ENCODE measurements at places on chromosomes 13 and 19.

- no peak for DNase-seq
Observed at GRCh38 chr19:21323000-21323399, 6.2 kb downstream of the ZNF708 start.

GRCh38 chr19:55688422-55689218 lies 13.6 kb downstream of the EPN1 start:
- no peak for DNase-seq

GRCh38 chr13:36965767-36966166 lies 33.4 kb downstream of the ALG5 start:
- peak; percentile 78 for DNase-seq

- peak; percentile 86 for DNase-seq
Observed at GRCh38 chr19:16446724-16447368, 24.9 kb downstream of the EPS15L1 start.

GRCh38 chr13:93539914-93540313 lies 313.3 kb downstream of the GPC6 start:
- DNase-seq, result no peak

- peak; percentile 59 for DNase-seq
Observed at GRCh38 chr19:34345947-34346351, 19.0 kb upstream of the GPI start.

- DNase-seq, result peak; percentile 73
Observed at GRCh38 chr13:77300176-77301037, 26.5 kb downstream of the MYCBP2 start.

- DNase-seq, result peak; percentile 83
Observed at GRCh38 chr13:31765138-31765785, 25.9 kb downstream of the RXFP2 start.

DNA sequence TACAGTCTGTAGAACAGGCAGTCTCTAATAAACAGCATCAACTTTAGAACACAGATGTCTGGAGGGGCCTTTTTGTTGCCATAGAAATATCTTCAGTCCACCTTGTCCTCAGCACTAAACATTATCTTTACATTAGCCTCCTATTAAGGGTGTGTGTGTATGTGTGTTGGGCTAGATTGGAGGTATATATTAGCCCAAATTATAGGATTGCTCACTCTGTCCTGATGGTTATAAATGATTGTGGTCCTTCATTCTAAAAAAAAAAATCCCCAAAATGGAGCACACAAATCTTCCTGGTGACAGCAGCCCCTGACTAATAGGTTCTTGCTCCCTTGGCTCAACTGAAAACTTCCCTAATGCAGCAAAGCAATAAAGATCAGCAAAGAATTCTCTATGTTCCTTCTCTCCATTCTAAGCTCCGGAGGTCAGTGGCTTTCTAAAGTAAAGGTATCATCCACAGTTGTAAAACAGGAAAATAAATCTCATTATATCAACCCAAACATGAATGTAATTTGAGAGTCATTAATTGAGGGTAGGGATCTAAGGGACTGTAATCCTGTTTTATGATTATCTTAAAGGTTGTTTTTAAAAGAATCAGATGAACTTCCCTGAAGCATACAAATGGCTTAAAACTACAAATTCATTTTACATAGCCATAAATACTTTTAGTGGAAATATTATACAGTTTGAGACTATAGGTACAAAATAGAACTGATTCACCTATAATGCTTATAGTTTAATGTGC lies 232.7 kb downstream of the KLF12 start:
- no peak for DNase-seq

DNA sequence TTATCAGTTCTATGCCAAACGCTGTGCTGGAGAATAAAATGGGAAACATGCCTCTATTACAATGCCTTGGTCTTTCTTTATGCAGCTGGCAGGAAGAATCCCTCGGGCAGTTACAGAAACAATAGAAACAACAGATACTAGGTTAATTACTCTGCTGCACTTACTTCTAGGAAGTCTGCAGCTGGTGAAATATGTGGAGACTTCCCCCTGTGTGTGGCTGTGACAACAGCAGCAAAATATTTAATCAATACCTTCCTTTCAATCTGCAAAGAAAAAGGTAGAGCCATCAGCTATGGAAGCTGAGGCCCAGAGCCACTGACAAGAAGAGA lies 9.9 kb downstream of the STOML3 start:
- DNase-seq, result no peak

DNA sequence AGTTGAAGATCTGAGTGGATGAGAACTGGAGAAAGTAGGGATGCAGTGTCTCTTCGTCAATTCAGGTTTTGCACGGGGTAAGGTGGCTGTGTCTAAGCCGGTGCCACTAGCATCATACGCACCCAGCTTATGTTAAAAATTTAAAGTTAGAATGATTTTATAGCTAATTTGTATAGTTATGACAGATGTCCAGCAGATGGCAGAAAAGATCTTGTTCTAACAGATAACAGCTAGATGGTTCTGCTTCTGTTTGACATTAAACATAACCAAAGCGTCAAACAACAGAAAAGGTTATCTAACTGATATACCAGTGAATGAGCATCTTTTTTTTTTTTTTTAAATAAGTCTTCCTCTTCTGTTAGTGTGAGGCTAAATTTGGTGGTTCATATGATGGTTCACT lies 18.8 kb upstream of the EDDM13 start:
- peak; percentile 66 for DNase-seq

GRCh38 chr19:3459089-3459881 lies 21.0 kb downstream of the SMIM24 start:
- peak; percentile 90 for DNase-seq

DNA sequence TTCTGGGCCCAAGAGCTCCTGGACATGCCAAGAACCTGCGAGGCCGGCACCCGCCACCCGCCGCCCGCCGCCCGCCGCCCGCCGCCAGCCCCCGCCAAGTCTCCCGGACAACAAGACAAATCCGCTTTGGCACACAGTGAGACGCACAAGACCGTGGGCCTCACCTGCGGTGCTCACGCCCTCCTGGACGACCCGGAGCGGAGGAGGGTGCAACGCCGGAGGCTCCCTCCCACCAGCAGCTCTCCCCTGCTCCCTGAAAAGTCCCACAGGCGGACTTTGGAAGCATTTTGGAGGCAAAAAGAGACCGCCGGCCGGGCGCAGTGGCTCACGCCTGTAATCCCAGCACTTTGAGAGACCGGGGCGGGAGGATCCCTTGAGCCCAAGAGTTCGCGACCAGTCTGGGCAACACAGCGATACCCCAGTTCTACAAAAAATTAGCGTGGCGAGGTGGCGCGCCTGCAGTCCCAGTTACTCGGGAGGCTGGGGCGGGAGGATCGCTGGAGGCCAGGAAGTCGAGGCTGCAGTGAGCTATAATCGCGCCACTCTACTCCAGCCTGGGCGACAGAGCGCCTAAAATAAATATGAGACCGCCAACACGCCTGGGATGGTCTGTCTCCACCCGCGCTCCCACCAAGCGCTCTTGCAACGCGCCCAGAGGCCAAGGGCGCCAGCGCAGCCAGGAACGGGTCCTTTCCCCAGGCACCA lies 783 bp downstream of the RHPN2 start:
- no peak for DNase-seq

GRCh38 chr13:110403315-110403714 lies 96.2 kb downstream of the COL4A2 start:
- DNase-seq, result peak; percentile 55

GRCh38 chr19:17055636-17056035 lies 19.6 kb downstream of the HAUS8 start:
- no peak for DNase-seq

DNA sequence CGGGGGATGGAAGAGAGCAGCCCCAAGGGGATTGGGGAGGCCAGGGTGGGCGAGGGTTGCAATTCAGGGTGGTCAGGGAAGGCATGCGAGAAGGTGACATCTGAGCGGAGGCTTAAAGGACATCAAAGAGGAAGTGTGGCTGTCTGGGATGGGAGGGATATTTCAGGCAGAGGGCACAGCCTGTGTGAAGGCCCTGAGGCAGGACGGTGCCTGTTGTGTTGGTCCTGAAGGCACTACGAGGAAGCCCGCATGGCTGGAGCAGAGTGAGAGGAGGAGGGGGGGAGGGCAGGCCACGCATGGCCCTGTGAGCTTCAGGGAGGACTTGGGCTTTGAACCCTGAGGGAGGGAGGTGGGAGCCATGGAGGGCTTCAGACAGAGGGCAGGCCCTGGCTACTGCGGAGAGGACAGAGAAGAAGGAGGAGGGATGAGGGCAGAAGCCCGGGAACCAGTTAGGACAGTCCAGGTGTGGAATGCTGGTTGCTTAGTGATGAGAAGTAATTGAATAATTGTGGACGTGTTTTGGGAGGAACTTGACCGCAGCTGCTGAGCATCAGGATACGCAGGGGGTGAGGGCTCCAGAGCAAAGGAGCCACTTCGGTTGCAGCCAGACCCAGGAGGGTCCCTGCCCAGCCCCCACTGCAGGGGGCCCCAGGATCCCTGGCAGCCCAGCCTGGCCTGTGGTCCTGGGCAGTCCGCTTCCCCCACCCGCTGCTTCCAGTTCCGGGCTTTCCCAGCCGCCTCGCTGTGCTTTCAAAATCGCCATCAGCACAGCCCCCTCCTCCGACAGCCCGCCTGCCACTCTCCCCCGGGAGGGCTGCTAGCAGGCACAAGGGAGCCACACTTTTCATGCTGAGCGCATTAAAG lies 6.2 kb downstream of the TLE6 start:
- DNase-seq, result no peak

DNA sequence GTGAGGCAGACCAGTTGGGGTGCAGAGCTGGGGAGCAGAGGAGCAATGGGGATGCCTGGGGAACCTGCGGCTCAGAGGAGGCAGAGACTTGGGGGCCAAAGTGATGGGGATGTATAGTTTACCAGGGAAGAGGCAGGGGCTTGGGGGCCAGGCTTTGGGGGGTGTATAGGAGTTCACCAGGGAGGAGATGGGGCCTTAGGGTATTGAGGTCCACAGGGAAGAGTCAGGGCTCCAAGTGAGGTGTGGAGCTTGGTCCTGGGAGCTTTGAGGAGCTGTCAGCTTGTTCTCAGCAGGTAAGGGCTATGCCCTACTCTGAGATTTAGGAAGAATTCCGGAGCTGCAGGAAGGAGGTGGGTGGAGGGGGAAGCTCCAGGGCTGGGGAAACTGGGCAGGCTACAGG lies 10.8 kb downstream of the TNFAIP8L1 start:
- no peak for DNase-seq

DNA sequence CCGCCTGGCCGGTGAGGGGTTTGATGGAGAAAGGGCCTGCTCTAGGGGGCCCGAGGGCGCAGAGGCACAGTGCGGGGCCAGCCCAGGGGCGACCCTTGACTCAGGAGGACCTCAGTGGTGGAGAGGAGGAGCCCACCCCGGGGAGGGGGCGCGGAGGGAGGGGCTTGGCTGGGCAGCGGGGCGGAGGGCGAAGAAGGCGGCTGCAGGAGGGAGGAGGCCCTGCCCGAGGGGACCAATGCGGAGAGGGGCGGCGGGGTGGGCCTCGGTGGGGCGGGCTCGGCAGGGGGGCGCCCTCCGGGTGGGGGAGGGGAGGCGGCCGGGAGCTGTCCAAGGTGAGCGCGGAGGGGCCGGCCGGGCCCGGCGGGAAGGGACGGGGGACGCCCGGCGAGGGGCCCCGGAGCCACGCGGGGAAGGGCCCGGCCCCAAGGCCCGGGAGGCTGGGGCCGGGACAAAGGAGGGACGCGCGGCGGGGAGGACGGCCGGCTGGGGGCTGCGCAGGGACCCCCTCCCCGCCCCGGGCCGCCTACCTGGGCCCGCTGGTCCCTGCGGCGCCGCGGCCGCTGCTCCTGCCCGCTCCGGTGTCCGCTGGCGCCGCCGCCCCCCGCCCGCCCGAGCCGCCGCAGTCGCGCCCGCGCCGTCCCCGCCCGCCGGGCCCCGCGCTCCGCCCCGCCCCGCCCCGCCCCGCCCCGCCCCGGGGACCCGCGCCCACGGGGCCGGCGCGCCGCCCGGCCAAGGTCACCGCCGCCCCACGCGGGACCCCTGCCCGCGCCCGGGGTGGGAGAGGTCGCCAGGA lies at the start of gene DIRAS1:
TSS of gene DIRAS1 (minus strand) at position 596 of the 793 bp plus-strand sequence. CDS start 3,566 bp downstream, outside the sequence.
- no peak for DNase-seq

DNA sequence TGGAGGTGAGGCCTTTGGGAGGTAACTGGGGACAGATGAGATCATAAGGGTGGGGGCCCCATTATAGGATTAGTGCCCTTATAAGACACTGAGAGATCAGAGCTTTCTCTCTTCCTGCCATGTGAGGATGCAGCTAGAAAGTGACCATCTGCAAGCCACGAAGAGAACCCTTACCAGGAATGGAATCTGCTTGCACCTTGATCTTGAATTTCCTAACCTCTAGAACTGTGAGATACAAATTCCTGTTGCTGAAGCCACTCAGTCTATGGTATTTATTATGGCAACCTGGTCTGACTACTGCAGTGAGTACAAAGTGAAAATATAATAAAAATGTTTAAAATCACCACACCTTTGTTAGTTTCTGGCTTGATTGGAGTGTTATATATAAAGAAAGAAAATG lies 388.0 kb downstream of the LMO7 start:
- no peak for DNase-seq

- DNase-seq, result no peak
Observed at GRCh38 chr13:29448174-29448573, 147.3 kb downstream of the SLC7A1 start.

- no peak for DNase-seq
Observed at GRCh38 chr19:21028969-21029268, 8.5 kb downstream of the ZNF430 start.

DNA sequence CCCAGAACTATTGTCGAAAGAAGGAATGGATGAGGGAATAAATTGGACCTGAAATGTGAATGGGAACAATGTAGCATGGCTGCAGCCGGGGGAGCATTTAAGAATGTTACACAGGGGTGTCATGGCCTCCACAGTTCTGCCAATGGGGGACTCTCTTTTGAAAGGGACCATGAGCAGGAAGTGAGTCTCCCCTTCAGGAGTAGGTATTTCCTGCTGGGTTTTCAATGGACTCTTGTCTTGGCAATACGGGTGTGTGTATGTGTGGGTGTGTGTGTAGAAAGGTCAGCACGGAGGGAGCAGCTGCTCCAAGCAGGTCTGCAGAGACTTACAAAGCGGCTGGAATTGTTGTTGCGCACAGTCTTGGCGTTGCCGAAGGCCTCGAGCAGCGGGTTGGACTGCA lies 24.4 kb downstream of the MYO1F start:
- peak; percentile 28 for DNase-seq

- DNase-seq, result no peak
Observed at GRCh38 chr13:75762076-75762937, 126.2 kb downstream of the LMO7 start.

DNA sequence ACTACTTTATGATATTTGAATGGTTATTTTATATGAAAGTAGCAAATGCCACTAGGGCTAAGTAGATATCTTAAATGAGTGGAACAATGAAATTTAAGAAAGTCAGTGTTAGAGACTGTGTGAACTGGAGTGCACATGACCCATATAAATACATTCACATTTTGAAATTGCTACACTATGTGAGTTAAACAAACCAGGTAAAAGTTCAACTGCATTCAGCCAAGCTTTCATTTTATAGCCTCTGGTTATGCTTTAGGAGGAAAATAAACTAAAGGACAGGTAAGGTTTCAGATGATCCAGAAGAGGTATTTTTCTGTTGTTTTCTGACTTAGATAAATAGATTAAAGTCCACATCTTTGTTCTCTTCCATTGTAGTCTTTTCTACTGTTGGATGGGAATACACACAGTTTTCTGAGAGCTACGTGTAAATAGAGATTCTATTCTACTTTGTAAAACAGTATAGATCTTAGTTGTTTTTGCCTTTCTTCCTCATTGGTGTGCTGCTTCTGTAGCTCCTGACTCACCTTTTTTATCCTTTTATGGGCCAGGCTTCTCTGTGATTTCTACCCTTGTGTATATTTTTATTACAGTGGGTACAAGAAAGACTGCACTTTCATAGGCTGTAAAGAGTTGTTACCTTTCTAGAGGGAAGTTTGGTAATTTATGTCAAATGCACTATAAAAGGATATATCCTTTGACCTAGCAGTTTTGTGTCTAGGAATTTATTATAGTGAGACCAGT lies 54.6 kb upstream of the KCTD4 start:
- DNase-seq, result no peak

Measured in foreskin fibroblast (primary cell).